ENCODE measurements at places on chromosomes 7 and 10. TPM values are rescaled to one million over a fixed set of nuclear protein-coding genes. Genes with fewer than 3 reads are reported as not detected.
A peak's percentile ranks its signal among the peaks of the same experiment; 100 is the strongest.

DNA sequence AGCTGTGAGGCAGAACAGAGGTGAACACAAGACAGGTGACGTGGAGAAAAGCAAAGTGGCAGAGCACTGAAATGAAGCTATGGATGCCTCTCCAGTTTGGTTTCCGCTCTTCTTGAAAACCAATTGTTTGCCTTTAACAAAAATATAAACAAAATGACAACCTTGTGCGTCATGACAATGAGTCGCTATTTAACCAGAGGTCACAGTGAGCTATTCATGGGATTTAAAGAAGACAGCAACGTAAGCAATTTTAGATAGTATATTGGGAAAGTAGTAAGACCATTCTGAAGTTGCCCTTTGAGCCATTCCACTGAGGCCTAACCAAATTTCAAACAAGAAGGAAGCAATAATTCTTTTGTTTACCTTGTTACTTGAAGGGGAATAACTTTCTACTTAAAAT is 15.2 kb upstream of the LRRTM3 start:
- no peaks in the 10 kb centered on the region for H3K36me3 ChIP-seq
- H3K27me3 ChIP-seq, result no peaks in the 10 kb centered on the region
- DNase-seq, result no peak
- no peaks in the 10 kb centered on the region for H3K4me1 ChIP-seq
- H3K4me3 ChIP-seq, result no peak overlapping the region
- no peak overlapping the region for H3K27ac ChIP-seq

HOXA5 gene
- not detected for polyA plus RNA-seq

- no peaks in the 10 kb centered on the region for H3K4me1 ChIP-seq
- no peaks in the 10 kb centered on the region for H3K27me3 ChIP-seq
- no peak overlapping the region for H3K4me3 ChIP-seq
- no peak overlapping the region for H3K27ac ChIP-seq
- DNase-seq, result no peak
- no peaks in the 10 kb centered on the region for H3K36me3 ChIP-seq
Observed at GRCh38 chr7:157464971-157465886, 128.4 kb downstream of the DNAJB6 start.

- H3K36me3 ChIP-seq, result no peaks in the 10 kb centered on the region
- DNase-seq, result no peak
- H3K27ac ChIP-seq, result no peak overlapping the region
- H3K4me3 ChIP-seq, result no peak overlapping the region
- no peaks in the 10 kb centered on the region for H3K4me1 ChIP-seq
- no peaks in the 10 kb centered on the region for H3K27me3 ChIP-seq
Observed at GRCh38 chr10:24390746-24391145, 181.8 kb downstream of the KIAA1217 start.

DNA sequence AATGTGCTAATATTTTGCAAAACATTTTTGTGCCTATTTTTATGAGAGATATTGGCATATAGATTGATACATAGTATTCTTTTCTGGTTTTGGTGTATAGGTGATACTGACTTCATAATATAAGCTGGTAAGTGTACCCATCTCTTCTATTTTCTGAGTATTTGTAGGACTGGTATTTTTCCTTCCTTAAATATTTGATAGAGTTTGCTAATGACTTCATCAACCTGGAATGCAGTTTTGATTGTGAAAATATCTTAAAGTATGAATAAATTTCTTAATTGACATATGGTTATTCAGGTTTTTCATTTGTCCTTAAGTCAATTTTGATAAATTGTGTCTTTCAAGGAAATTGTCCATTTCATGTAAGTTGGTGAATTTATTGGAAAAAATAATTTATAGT is 6.1 kb upstream of the SCRN1 start:
- no peak for DNase-seq
- H3K27ac ChIP-seq, result no peak overlapping the region
- H3K4me3 ChIP-seq, result no peak overlapping the region
- no peaks in the 10 kb centered on the region for H3K36me3 ChIP-seq
- H3K27me3 ChIP-seq, result peaks cover 30% of the 10 kb centered on the region

- DNase-seq, result no peak
- peak overlapping the region; percentile 72 for H3K4me3 ChIP-seq
- H3K4me1 ChIP-seq, result peaks cover 15% of the 10 kb centered on the region
Observed at GRCh38 chr7:149125189-149125862, 798 bp downstream of the ZNF425 start.

ZNF425 gene
- polyA plus RNA-seq, result 0.64 TPM

ARHGAP22 gene
- not detected for polyA plus RNA-seq

DNA sequence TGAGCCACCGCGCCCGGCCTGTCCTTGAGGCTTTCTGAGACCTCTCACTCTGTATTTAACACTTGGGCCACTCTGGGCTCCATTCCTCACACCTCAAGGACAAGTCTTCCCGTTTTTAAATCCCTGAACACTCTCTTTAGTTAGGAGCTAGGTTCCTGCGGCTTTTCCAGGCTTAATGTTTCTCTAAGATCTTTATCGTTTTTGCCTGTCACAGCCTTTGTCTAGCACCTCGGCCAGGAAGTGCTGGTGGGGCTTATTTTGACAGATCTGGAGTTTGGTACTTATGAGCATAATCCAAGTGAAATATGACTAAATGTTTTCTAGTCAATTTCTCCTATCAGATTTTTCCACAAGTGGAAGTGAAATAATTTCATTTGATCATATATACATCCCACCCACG is 186.6 kb downstream of the DPY19L1 start:
- H3K36me3 ChIP-seq, result no peaks in the 10 kb centered on the region
- DNase-seq, result no peak
- H3K27ac ChIP-seq, result no peak overlapping the region
- no peaks in the 10 kb centered on the region for H3K27me3 ChIP-seq
- no peak overlapping the region for H3K4me3 ChIP-seq
- H3K4me1 ChIP-seq, result no peaks in the 10 kb centered on the region

GRCh38 chr7:98251231-98251600 is 816 bp downstream of the TECPR1 start:
- peaks cover 6% of the 10 kb centered on the region for H3K36me3 ChIP-seq
- peaks cover 56% of the 10 kb centered on the region for H3K4me1 ChIP-seq
- peak overlapping the region; percentile 85 for H3K4me3 ChIP-seq
- peak; percentile 91 for DNase-seq

GCK gene
- 0.64 TPM for polyA plus RNA-seq

GRCh38 chr7:151081170-151082101 is 827 bp upstream of the FASTK start:
- peaks cover 10% of the 10 kb centered on the region for H3K27me3 ChIP-seq
- no peak overlapping the region for H3K4me3 ChIP-seq

- no peak overlapping the region for H3K27ac ChIP-seq
- DNase-seq, result no peak
- no peaks in the 10 kb centered on the region for H3K27me3 ChIP-seq
- H3K4me3 ChIP-seq, result no peak overlapping the region
- H3K36me3 ChIP-seq, result no peaks in the 10 kb centered on the region
- H3K4me1 ChIP-seq, result no peaks in the 10 kb centered on the region
Observed at GRCh38 chr7:129990403-129991192, 37.8 kb upstream of the UBE2H start.

IL15RA gene
- 9.9 TPM for polyA plus RNA-seq

NYAP1 gene
- polyA plus RNA-seq, result not detected
